ENCODE measurements at places on chromosomes 2 and 18. TPM values are rescaled to one million over a fixed set of nuclear protein-coding genes. Genes with fewer than 3 reads are reported as not detected.

NGEF gene
- total RNA-seq, result 52.2 TPM

PTPRN gene
- total RNA-seq, result not detected

CHST9 gene
- not detected for total RNA-seq

TSPYL6 gene
- total RNA-seq, result not detected

ST8SIA5 gene
- total RNA-seq, result not detected

DSG3 gene
- total RNA-seq, result 0.13 TPM

IL36A gene
- total RNA-seq, result not detected

NOSTRIN gene
- total RNA-seq, result 0.68 TPM

GPR45 gene
- total RNA-seq, result not detected

SLC8A1 gene
- total RNA-seq, result 13.5 TPM

LYG2 gene
- total RNA-seq, result not detected

PSMA8 gene
- total RNA-seq, result not detected

MTIF2 gene
- 44.6 TPM for total RNA-seq

HOXD3 gene
- total RNA-seq, result not detected

All from PC-9 (cell line).